ENCODE measurements at places on chromosomes 6 and 20.

GRCh38 chr6:99606656-99607415 is at the start of gene PRDM13:
Gene PRDM13 (plus strand): TSS chr6:99606833. CDS start chr6:99607035, 202 bp downstream.
- DNase-seq = no peak

- peak; percentile 3 for DNase-seq
Measured at GRCh38 chr20:208942-209566, 18.0 kb upstream of the DEFB129 start.

DNA sequence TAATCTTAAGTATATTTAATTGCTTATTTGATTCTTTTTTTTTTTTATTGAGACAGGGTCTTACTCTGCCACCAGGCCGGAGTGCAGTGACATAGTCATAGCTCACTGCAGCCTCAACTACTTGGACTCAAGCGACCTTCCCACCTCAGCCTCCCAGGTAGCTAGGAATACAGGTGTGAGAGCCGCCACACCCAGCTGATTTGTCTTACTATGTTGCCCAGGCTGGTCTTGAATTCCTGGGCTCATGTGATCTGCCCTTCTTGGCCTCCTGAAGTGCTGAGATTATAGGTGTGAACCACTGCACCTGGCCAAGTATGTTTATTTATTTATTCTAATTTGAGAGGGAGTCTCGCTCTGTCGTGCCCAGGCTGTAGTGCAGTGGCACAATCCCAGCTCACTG is 38.2 kb downstream of the PTPN1 start:
- DNase-seq = no peak

GRCh38 chr20:13006825-13007224 is 1.9 kb upstream of the SPTLC3 start:
- no peak for DNase-seq

- no peak for DNase-seq
Measured at GRCh38 chr6:54419885-54420284, 111.6 kb downstream of the TINAG start.

DNA sequence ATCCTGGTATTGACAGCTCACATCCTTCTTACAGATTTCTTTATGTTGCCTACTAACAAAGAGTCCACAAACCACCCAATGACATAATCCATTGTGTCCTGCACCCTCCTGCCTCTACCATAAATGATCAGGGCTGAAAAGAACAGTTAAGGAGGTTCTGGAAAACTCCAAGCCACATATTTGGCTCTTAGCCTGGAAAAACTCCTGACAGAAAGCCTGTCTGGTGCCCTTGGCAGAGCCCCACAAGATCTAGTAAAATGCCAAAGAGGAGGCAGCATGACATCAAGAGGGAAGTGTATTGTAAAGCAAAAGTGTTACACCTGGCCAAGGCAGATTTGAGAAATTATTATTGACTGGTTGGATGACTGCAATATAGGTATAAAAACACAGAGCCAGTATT is 126.4 kb upstream of the VGLL2 start:
- DNase-seq = no peak

GRCh38 chr6:81940451-81940985 is 188.0 kb upstream of the TENT5A start:
- DNase-seq = no peak

DNA sequence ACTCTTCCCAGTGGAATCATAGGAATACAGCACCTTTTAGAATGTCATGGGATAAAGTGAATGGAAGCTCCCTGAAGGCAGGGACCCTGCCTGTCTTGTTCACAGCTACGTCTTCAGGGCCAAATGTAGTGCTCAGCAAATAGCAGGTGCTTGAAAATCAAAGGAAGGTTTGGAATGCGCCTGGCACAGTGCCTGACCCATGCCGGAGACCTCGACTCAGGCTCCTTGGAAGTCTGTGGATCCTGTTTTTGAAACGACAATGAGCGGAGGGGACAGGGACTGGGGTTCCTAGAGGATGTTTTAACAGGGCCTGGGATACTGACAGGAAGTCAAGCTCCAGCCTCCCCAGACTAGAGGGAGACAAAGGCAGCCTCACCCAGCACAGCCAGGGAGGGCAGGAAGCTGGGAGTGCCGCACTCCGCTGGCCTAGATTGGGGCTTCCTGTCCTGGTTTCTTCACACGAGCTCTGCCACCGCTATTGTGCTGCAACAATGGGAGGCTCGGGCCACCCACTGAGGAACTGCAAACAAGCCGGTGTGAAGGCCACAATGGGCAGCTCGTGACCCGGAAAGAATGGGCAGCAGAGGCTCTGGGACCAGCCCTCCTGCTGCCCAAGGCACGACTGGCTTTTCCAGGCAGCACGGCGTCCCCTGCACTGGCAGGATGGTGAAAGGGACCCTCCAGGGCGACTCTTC is 76.7 kb downstream of the PREX1 start:
- DNase-seq = peak; percentile 31

GRCh38 chr6:37115236-37115895 is 54.6 kb upstream of the PIM1 start:
- no peak for DNase-seq

GRCh38 chr6:118511930-118512715 is 36.0 kb upstream of the PLN start:
- no peak for DNase-seq

- DNase-seq = no peak
Measured at GRCh38 chr6:80363501-80364122, 257.1 kb downstream of the BCKDHB start.
